ENCODE measurements at places on chromosomes 11 and 22.

DNA sequence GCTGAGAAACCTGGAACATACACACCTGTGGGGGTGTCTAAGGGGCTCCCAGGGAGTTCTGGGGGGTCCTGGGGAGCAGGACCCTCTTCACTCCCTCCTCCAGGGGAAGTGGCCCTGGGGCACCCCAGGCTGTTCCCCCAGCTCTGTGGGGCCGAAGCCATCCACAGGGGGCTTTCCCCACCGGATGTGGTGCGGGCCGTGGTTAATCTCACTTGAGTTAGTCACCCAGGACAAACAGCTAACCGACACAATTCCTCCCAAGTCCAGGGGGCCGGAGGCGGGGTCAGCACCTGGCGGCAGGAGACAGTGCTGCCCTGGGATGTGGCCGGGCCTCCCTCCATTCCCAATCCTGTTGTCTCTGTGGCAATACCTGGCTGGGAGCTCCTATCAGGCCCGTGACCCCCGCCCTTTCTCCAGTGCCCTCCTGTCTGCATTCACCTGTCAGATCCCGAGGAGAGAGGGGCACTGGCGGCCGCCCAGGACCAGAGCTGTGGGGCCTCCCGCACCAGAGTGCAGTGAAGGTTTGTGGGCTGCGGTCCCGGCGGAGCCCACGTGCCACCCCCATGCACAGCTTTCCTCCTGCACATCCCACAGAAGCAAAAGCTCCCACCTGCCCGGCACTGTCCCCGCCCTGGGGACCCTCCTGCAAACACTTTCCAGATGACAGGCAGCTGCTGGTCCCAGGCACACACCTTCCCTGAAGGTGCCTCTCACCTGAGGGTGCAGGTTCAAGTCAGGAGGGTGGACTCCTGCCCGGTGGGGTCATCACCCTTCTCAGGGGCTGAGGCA lies 5.2 kb upstream of the MUC5AC start:
- DNase-seq: no peak

GRCh38 chr22:30511109-30511508 lies 5.6 kb upstream of the SEC14L4 start:
- no peak for DNase-seq

DNA sequence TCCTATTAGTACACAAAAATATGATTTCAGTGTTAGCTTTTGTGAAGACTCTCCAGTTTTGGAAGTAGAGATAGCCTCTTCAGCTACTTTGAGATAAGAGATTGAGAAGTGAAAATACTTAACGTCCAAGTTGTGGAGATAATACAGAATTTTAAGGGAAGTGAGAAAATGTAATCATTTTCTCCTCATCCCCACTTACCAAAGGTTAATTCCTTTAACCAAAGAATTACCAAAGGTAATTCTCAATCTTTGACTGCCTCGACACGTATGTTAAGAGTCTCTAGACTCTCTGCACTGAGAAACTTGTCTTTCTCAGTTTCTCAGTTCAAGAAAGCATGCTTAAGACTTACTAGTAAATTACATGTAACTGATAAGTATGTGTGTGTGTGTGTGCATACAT lies 15.3 kb downstream of the C11orf54 start:
- no peak for DNase-seq

DNA sequence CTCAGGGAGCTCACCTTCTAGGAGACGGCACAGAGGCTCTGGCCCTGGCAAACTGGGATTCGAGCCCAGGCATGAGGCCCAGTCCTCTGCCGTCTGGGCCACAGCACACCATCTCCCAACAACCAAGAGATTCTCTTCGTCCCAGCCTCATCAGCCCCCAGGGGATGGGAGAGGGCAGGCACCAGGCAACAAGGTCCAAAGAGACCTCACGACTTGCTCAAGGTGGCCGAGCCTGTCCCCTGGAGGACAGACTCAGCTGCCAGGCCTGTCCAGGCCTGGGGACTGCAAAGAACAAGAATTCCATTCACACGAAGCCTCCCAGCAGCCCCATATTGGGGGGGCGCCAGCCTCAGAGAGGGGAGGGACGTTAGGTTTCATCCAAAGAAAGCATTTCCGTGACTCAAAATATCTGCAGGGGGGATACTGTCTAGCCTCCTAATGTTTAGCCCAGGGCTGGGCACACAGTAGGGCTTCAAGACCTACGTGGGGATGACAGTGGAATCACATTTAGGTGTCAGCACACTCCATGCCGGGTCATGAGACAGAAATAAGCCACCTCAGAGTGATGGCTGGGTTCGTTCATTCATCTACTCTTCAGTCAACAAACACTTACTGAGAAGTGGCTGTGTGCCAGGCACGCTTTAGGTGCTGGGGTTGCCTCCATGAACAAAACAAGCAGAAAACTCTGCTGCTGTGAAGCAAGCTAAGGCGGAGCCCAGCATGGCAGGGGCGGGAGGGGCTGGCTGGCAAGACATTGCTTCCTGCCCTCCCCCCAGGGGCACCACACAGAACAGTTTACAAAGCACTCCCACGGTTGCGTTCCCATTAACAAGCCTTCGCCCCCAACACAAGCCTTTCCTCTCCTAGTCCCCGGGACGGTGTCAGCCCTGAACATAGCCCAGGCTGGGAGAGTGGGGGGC lies 1.2 kb downstream of the CARNS1 start:
- no peak for DNase-seq

GRCh38 chr22:30541961-30542810 lies 4.4 kb downstream of the SEC14L6 start:
- DNase-seq: no peak

GRCh38 chr11:126318574-126319373 lies 14.9 kb downstream of the DCPS start:
- DNase-seq: no peak

- DNase-seq: no peak
These were observed 19.3 kb downstream of the RFPL1 start for GRCh38 chr22:29457730-29458129.

DNA sequence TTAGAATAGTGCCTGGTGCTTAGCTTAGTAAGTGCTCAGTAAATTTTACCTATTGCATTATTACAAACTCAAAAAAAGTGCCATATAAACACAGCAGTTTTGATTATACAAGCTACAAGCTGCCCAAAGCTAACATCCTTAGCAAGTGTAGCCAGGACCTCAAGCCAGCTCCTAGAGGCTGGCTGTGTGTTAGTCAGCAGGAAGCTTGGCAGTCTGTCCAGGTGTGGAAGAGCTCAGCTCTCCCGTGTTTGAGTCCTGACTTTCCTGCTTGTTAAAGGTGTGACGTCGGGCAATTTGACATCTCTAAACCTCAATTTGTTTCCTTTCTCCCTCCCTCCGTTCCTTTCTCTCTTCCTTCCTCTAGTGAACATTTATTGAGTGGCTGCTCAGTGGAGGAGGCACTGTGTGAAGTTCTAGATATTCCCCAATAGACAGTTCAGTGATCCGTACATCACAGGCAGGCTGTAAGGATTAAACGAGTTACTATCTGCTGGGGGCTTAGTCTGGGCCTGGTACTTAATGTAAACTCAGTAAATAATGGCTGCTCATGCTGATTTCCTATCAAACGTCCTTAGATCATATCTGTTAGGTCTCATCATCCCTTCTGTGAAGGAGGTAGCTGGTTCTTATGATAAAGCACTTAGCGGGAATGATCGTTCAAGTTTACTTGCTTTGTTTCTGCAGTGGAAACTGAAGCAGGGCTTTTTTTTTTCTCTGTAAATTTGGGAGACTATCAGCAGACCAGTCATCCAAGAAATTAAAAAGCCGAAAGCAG lies 68.7 kb downstream of the PRR5L start:
- no peak for DNase-seq

DNA sequence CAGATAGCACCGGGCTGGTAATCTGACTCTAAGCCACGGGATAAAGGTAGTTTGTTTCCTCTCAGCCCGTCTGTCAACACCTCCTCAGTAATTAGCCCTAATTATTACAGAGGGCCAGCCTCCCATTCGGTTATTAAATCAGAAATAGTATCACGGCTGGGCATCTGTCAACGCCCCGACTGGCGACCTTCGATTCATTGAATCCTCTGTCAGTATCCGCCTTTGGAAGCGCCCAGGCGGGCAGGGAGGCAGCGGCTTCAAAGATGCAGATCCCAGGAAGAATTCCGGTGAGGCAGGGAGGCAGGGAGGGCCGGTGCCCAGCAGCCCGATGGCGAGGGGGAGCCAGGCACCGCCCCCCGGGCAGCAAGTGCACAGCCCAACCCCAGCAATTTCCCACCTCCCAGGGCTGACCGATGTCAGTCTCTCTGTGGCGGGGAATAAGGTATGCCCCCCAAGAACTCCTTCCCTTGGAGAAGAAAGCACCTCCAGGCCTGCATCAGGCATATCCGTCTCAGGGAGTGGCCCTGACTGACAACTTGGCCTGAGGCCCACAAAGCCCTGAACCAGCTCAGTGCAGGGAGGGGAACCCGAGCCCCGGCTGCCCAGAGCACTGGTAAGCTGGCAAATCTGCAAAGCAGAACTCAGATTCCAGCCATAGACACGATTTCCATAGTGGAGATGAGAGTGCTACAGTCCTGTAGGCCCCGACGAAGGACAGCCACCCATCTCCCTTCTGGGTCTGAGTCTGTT lies 11.4 kb downstream of the GNB1L start:
- DNase-seq: no peak

GRCh38 chr22:19930551-19931486 lies 10.8 kb upstream of the COMT start:
- no peak for DNase-seq

DNA sequence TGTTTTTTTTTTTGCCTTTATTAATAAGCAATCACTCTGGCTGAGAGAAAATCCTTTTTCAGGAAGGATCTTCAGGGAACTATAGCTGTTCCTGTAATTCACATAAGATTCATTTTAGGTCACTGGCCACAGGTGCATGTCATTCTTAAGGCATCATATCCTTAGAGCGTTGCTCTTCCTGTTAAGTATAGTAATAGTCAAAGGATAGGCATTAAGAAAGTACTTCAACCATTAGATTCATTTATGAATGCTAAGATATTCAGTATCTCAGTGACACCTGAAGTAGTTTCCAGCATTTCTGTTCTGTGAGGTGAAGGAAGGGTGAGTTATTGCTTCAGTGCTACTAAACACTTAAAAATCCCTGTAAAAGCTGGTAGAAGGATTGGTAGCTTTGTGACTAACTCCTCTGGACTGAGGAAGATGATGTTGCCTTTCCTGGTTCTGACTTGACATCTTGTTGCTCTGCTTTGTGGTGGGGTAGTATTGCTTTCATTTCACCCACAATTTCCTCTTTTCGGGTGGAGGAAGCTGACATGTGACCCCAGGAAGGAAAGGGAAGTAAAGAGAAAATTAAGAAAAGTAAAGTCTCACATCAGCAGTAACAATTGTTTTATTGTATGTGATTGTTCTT lies 34.7 kb downstream of the RNF169 start:
- DNase-seq: no peak

- DNase-seq: no peak
These were observed 30.3 kb upstream of the ASPHD2 start for GRCh38 chr22:26398741-26399153.

- DNase-seq: no peak
These were observed 57.3 kb downstream of the BDNF start for GRCh38 chr11:27642954-27643353.

DNA sequence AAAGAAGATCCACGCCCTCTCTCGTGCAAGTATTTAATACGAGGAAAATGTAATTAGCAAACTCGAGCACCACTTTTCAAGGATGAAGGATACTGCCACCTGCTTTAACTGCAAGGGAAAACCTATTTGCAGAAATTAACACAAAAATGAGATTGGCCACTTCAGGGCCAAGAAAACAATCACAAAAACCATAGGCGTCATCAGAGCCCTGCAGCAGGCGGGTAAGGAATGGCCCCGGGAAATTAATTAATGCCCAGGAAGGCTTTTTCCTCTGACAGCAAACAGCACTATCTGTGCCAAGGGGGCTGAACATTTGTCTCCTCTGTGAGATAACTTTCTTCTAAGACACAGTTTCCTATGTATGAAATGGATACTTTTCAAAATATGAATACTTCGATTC lies 255.7 kb downstream of the CTTN start:
- DNase-seq: no peak

GRCh38 chr11:124716591-124716990 lies 23.2 kb upstream of the NRGN start:
- no peak for DNase-seq

GRCh38 chr11:9263840-9264315 lies 1.3 kb downstream of the DENND5A start:
- no peak for DNase-seq

DNA sequence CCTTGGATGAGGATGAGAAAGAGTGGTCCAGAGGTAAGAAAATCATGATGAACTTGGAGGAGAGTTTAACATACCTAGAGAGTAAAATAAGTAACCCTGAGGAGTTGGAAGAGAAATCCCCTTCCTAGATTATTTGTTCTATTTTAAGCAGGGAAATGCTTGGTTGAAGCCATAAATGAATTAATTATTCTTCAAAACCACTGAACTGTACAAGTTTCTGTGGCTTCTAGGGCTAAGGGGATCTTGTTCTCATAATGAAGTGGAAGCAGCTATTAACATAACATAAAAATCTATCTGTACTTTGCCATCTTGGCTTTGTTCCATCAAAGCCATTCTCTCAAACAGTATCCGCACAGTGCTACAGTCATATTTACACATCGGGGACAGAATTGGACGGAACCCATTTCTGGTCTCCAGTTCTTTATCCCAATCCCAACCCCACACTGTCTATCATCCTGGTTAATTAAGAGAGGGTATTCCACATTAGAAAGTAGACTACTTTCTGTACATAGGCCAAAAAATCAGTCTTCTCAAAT lies 14.5 kb upstream of the ARHGAP42 start:
- no peak for DNase-seq

DNA sequence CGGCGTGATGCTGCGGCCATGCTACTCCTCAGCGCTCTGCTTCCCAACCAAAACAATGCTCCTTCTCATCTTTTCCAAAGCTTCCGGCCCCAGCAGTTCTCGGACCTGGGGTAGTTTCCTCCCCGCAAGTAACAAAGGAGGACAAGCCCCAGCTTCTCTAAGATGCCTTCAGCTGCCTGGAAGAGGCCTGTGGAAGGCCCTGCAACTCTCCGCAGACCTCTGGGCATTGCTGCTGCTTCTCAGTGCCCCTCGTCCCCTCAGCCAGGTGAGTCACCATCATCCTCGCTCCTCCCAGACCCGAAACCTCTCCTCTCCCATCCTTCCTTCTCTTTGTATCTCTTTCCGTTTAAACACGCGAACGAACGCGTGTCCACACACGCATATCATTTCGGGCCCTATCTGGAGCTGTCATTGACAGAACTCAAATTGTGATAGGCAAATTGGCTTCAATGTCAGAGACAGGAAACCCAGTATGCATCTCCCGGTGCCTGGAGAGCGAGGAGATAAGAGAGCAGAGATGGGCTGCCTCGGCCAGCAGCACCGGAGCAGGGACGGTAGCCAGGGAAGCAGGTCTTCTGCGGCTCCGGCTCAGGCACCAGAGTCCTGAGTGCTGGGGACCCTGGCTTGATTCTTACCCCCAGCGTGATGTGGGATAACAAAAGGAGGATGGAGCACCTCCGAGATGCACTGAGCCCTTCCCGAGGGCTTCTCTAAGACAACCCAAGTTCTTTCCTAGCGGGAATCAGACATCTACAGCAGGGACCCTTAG lies 22.0 kb upstream of the JAM3 start:
- no peak for DNase-seq
